ENCODE measurements at places on chromosomes 1 and 21. TPM values are rescaled to one million over a fixed set of nuclear protein-coding genes. Genes with fewer than 3 reads are reported as not detected.

A3GALT2 gene
- total RNA-seq, result not detected

GRCh38 chr1:61487801-61488200 is 237.1 kb downstream of the TM2D1 start:
- no peak for DNase-seq

DNA sequence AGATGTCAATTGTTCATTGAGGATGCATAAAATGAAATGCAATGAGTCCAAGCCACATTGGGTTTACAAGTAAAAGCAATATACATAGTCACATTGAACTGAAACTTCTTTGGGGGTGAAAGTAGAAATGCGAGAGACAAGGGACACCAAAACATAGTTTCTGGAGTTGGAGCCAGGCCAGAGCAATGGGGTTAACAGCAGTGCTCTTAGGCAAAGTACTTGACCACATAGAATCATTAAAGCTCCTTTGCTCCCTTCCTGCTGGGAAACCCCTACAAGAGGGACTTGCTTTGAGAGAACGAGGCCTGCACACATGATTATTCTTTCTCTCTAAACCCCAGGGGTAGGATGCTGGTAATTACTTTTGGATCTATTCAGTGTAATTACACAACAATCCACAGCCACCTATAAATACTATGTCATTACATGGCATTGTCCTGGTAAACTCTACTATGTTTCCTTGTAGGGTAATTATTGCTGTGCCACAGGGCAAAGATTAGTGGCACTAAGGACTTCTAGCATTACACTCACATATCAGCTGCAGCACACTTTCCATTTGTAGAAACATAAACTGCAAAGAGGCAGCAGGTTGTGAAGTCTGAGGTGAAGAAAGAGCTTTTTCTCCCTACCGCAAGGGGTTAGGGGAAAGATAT is 421.6 kb upstream of the PBX1 start:
- DNase-seq, result no peak

- no peak for DNase-seq
Observed at GRCh38 chr1:3405974-3406867, 48.2 kb upstream of the ARHGEF16 start.

SYCP1 gene
- not detected for total RNA-seq

- no peak for DNase-seq
Observed at GRCh38 chr1:154622503-154623039, 14.6 kb upstream of the ADAR start.

DNA sequence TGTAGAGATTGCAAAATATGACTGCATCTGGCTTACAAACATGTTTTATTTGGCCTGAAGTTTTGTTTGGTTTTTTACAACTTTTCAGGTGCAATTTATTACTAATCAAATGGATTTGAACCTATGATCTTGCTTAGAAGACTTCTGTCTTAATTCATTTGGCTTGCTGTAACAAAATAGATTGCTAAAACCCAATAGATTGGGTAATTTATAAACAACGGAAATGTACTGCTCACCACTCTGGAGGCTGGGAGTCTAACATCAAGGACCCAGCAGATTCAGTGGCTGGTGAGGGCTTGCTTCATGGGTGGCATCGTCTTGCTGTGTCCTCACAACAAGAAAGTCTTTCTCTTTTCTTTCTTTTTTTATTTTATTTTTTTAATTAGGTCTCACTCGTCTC is 72.9 kb downstream of the LBR start:
- DNase-seq, result no peak

DNA sequence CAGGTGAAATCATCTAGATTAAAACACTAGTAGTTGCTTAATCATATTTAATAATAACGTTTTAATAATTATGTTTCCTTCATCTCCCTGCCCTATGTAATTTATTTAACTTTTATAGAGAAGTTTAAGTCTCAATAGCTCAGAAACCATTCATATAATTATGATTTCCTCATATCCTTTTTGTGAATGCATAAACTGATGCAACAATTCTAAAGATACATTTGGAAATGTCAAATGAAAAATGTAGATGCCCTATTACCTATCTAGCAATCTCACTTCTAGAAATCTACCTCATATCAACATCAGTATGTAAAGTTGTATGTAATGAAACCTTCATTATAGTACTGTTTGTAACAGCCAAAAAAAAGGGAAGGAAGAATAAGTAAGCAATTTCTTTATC is 10.5 kb downstream of the DRAM2 start:
- DNase-seq, result no peak

- peak; percentile 7 for DNase-seq
Observed at GRCh38 chr1:66752000-66752592, at the start of gene DYNLT5. Gene DYNLT5, plus strand, starts transcription at chr1:66752459. Its CDS starts 2,200 bp downstream, at chr1:66754659.

DNA sequence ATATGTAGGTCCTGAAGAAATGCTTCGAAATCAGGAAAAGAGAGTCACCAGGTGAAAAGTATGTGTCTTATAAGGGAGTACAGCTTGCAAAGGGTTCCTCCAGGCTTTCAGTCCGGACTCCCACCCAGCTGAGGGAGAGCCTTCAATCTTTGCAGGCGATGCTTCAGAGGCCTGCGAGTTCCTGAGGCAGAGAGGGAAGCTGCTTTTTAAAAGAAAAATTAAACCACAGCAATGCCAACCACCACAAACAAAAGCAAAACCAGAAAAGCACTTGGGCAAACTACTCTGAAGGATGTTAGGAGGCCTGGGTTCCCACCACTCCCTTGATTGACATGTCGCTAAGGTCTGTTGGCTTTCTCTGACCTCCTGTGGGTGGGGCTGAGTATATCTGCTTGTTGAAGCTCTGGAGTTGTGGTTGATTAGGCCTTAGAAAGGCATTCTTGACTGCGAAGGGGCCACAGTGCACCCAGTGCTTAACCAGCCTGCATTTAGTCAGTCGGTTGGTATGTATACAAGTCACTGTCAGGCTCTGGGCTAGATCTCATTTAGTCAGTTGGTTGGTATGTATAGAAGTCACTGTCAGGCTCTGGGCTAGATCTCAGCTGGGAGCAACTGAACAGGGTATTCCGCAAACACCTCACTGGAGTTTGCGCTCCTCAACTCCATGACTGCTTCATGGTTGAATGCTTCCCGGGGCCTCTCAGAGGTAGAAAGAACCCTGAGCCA is 1.2 kb downstream of the NIPAL3 start:
- DNase-seq, result peak; percentile 90
